Omental fat pad (tissue), 4 donors: ENCODE measurements at places on chromosomes 12 and 14. TPM values are rescaled to one million over a fixed set of nuclear protein-coding genes. Genes with fewer than 3 reads are reported as not detected.

Gene TPH2
- total RNA-seq: not detected

GRCh38 chr12:53596920-53597363 is 29.2 kb downstream of the ATF7 start:
- no peak for DNase-seq

DNA sequence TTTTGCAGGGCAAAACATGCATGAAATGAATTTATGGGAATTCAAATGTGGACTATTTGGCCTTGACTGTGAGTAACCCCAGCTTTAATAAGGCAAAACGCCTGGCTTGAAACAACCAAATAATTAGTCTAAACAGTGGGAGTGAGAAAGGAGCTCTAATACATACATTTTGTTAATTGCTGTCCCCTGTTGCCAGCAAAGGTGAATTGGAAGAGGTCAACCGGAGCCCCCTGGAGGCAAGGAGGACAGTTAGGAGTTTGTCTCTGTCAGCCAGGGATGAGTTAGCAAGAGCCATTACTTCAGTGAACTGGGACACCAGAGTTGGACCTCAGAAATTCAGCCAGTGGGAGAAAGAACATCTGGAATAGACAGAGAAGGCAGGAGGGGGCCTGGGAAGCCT is 17.4 kb downstream of the KRT76 start:
- no peak for DNase-seq

GRCh38 chr12:87870061-87870460 is 159.1 kb downstream of the C12orf50 start:
- DNase-seq: no peak

GRCh38 chr14:31843361-31844091 is 233.6 kb upstream of the ARHGAP5 start:
- DNase-seq: no peak

DNA sequence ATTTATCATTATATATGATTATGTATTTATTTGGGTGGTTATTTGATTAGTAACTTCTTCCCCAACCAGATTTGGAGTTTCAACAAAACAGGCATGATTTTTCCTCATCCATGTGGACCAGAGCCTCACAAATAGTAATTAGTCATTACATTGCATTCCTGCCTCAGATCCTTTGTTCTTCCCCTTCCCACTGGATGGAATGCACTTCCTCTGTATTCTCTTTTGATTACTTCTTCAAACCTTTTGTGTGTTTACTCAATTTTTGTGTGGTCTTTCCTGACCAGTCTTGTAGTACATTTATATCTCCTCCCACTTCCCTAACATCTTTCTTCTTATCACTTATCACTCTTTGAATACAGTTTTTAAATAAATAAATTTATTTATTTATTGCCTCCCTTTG is 15.5 kb downstream of the SYT1 start:
- no peak for DNase-seq

DNA sequence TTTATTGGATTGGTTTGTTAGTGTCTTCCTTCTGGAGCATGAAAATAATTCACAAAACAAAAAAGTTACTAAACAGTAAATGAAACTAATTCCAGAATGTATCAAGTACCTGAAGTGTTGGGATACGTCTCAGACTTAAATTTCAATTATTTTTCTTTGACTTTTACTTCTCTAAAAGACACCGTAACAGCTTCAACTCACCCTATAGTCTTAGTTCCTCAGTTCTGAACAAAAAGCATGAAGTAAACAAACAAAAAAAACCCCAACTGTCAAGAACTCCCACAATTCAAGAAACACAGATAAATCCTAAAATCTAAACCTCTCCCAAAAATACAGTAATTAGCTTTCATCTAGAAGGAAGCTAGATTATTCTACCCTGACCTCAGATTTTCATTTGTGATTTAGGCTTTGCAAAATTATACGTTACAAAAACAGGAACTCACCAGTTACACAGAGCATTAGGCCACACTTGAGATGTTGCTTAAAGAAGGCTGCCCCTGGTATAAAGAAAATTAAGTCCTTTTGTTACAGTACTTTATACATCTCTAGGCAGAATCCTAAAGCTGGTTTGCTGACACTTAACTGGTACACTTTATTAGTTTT is 10.2 kb downstream of the HEATR5A start:
- no peak for DNase-seq

Gene SIX1
- 1.1 TPM for total RNA-seq

DNA sequence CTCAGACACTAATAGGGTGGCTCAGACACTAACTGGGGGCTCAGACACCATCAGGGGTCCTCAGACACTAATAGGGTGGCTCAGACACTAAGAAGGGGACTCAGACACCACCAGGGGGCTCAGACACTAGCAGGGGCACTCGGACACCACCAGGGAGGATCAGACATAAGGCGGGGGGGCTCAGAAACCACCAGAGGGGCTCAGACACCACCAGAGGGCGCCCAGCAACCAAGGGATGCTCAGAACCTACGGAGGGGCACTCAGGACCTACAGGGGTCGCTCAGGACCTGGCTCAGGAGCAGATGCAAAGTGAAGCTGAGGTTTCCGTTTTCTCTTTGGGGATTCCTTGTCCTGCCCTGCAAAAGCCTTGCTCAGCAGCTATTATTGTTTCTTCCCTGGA is 448.5 kb downstream of the TMEM121 start:
- DNase-seq: no peak

Gene RARG
- 14.3 TPM for total RNA-seq

DNA sequence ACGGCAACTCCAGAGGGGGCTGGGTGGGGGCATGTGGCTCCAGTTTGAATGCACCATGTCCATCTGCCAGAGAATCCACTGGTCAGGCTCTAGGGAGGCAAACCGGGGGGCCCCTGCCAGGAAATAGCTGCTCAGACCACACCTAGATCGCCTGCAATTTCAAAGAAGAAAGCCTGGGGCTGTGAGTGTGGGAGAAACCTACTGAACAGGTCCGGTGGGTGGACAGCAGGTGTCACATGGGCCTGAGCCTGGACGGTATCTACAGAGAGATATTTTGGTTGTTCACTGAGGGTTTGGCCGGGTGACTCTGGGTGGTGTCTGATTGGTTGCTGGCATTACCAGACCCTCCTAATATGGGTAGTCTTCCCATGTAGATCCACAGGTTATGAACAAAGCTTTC is 32.0 kb downstream of the DAO start:
- DNase-seq: no peak

DNA sequence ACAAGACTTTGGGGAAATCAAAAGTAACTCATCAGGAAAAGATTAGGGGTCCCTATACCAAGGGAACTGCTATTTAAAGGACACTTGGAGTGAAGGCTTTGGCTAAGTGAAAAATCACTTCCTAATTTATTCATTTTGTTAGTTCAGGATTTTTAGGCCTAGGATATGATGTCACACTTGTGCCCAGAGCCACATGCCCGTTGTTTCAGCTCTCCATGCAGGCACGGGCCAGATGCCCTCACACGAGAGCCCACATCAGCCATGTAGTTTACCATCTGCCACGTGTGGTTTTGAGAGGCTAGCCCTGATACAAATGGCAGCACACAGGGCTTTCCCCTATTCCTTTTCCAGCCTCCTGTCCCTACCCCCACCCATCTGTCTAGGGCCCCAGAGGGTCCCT is 11.9 kb upstream of the LRP1-AS start:
- no peak for DNase-seq

- DNase-seq: no peak
These were observed 1.8 kb upstream of the MIS18BP1 start for GRCh38 chr14:45254771-45255170.

- no peak for DNase-seq
These were observed 421 bp upstream of the ACADS start for GRCh38 chr12:120725151-120725658.

Gene STAC3
- 3.7 TPM for total RNA-seq

Gene SLC38A4
- 0.46 TPM for total RNA-seq

DNA sequence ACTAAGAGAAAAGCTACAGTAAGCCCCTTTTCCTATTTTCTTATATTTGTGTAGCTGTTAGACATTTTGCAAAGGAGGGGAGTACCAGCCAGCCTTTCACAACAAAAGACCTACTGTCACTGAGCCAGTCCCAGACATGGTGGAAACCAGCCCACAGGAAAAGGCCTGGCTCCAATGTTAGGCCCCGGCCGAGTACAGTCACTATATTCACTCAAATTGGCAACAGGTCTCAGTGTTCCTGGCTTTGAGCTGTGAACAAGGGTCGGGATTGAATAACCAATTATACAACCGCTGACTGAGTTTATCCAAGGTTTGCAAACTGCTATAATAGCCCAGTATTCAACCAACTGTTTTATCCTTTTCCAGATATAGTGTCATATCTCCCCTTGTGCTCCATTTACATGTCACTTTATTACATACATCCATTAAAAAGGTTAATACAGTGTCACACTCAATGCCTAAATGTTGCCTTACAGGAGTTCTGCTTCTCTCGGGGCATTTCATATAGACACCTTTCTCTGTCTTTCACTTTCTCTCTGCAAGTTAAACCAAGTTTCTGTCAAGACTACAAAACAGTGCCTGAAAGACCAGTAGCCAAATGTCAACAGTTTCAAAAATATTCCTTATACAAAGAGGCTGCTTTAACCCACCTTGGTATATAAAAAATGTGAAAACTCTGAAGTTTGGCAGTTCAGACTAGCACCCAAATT is 178.1 kb downstream of the SOX5 start:
- DNase-seq: no peak

DNA sequence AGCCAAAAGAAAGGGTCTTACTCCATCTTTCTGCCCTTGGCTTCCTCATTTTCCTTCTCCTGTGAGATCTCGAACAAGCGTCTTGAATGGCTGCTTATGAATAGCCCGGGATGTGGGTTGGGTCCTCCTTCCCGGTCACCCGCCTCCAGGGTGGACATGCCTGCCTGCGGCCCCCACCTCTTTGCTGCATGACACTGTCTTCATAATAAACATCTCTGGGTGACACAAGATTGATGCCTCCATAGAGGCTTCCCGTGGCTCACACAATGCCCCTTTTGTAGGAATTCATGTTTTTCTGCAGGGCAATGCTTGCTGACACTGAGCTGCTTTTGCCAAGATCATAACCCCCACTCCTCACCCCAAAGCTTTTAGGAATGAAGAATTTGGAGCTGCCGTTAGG is 125.9 kb downstream of the ZNF664 start:
- DNase-seq: no peak

DNA sequence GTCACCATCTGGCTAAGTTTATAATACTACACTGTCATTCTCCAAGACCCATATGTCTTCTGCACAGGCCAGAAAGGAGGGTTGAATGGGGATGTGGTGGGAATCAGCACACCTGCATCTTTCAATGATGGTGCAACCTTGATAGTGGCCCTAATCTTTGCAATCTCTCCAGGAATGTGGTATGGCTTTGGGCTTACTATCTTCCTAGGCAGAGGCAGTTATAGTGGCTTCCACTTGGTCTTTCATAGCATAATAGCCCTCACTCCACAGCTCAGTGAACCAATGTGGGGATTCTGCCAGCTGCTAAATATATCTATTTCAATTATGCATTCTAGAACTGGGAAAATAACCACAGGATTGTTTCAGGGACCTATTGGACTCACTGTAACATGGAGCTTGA is 61.8 kb upstream of the ATP2B1 start:
- no peak for DNase-seq
